ENCODE measurements at places on chromosomes 5 and 9.

DNA sequence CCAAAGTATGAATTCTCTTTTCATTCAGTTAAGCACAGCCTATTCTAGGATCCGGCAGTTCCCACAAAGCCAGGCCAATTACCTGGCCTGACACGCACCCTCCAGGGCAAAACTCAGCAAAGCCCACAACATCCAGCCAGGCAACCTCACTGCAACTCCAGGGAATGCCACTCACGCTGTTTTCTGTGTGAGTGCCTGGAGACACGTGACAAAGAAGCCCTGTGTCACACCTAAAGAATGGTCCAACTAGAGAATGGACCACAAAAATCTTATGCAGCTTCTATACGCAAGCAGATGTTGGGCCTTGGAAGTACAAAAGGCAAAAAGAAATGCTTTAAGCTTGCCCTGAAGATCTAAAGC, 20.2 kb downstream of the RETREG1 start:
- DNase-seq, result no peak

GRCh38 chr5:93875693-93876092, 134.3 kb upstream of the POU5F2 start:
- DNase-seq, result no peak

DNA sequence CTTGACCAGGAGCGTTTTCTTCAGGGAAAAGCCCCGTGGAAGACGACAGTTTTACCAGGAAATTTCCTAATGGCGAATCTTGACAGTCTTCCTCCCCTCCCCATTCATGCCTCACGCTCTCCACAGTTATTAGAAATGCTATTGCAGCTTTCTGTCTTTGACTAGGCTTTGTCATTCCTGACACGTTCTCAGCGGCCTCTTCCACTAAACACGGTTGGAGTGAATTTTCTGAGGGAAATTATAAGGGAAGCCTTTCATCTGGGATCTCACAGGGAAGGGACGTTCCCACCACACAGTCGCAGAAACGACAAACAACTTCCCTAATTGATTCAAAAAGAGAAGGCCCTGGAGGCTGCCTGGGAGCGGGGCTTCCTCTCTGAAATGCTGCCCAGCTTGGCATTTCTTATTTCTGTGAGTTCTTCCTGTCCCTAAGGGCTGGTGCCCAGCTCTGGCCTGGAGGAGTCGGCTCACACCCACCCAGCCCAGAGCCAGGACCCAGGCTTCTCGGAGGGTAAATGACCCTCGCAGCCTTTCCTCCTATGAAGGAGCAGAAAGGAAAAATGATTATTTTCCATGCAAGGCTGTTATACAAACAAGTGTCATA, 57.1 kb upstream of the PPP1R26 start:
- no peak for DNase-seq

GRCh38 chr9:89372230-89372816, 54.0 kb downstream of the SECISBP2 start:
- peak; percentile 29 for DNase-seq

DNA sequence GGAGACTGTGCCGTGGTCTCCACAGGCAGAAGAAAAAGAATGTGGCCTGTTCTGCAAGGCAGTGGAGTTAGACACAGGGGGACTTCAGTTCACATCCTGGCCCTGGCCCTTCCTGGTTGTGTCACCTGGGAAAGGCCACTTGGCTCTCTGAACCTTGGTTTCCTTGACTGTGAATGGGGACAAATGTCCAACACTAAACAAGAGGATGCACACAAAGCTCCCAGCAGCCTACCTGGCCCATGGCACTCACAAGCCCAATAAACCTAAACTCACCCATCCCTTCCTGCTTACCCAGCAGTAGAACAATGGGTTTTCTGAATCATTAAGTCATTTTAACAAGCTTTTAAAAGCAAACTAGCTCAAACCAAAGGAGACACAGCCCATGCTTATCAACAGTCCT, 103.9 kb downstream of the FRMD3 start:
- DNase-seq, result no peak

DNA sequence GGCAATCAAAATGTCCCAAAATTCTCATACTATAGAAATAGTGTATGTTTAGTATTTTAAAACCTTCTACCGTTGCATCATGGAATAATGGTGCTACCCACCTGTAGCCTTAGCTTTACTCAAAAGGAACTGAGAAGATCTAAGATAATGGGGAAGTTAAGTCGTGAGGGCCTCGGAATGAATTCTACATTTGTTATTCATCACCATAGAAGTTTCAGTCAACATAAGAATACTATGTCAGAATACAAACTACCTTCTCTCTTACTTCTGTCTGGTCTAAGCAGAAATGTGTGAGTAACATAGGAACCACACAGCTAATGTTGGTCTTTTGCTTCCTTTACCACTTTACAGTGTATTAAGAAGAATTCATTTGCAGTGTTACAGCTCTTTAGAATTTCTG, 43.2 kb downstream of the RFK start:
- DNase-seq, result no peak

Data from CD4-positive, alpha-beta T cell treated with Interleukin-6 at 100 ng/mL for 8 hours (primary cell).